ENCODE measurements at places on chromosomes 12 and 14. TPM values are rescaled to one million over a fixed set of nuclear protein-coding genes. Genes with fewer than 3 reads are reported as not detected.

Gene PLXNC1
- total RNA-seq: 11.6 TPM

Gene CAPZA3
- not detected for total RNA-seq

Gene RIMKLB
- total RNA-seq: 202 TPM

Gene NANOG
- total RNA-seq: not detected

Measured in omental fat pad (tissue), 4 donors.